Substantia nigra (tissue), 51 donors: ENCODE measurements at places on chromosomes 1 and 21.

DNA sequence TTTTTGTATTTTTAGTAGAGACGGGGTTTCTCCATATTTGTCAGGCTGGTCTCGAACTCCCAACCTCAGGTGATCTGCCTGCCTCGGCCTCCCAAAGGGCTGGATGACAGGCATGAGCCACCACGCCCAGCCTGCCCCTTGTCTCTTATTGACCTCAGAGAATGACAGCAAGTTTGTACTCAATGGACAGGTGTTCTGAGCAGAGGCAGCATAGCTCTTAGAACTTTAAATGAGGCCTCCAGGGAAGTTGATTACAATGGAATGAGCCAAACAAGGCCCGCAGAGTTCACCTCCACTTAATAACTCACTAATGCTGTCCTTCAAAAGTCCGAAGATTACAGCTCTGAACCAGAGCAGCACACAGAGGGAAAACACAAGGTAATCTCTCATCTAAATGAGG is 10.9 kb downstream of the TMPRSS2 start:
- no peak for DNase-seq

DNA sequence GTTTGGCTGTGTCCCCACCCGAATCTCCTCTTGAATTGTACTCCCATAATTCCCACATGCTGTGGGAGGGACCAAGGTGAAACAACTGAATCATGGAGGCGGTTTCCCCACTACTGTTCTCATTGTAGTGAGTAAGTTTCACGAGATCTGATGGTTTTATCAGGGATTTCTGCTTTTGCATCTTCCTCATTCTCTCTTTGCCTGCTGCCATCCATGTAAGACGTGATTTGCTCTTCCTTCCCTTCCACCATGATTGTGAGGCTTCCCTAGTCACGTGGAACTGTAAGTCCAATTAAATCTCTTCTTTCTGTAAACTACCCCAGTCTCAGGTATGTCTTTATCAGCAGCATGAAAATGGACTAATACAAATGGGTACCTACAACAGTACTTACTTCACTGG is 73.5 kb downstream of the PIK3R3 start:
- DNase-seq, result no peak

GRCh38 chr1:7011826-7012225 is 226.6 kb downstream of the CAMTA1 start:
- DNase-seq, result no peak

DNA sequence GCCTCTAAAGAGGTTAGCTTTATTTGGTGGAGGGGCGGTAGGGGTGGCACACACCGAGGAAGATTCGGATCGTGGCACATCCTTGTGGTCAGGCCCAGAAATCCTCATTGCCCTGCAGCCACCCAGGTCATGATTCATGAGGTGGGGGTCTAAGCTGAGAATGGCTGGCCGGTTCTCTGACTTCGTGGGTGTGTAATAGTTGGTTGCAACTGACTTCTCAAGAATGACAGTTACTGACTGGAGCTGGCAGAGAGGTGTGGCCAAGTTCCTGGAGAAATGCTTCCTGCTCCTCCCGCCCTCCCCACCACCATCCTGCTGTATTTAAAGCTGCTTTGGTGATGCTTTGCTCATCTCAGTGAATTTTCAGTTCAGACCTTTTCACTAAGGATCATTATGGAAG is 198.6 kb downstream of the KIF26B start:
- no peak for DNase-seq

GRCh38 chr1:177784936-177785335 is 184.9 kb downstream of the SEC16B start:
- no peak for DNase-seq

DNA sequence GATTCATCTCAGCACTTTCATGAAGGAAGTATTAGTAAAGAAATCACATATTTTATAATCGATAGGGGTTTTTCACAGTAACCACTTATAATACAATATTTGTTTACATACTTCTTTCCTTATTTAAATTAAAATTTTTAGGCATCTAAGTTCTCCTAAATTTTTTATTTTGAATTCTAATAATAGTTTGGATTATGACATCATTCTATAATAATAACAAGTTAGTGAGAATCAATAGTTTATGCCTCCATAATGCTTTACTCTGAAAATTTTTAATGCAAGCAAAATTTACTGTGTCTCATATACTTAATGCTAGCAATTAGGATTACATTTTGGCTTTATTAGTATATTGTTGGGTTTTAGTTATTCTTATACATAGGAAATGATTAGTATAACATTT is 252.2 kb downstream of the ZP4 start:
- no peak for DNase-seq

GRCh38 chr1:155504207-155504606 is 58.4 kb downstream of the ASH1L start:
- DNase-seq, result no peak

DNA sequence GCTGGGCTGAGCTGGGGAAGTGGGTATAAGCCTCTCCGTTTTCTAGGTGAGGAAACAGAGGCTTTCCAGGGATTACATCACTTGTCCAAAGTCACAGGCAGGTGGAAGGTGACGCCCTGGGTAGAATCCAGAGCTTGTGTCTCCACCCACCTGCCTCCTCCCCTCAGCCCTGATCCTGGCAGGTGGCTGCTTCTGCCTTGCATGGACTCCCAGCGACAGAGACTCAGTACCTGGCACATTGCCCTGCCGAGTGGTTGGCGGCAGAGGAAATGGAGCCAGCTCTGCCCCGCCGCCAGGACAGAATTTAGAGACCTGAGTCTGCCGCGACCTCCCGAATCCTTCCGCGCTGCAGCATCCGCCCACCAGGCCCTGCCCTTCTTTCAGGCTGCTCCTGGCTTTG is 2.1 kb downstream of the PLA2G2E start:
- DNase-seq, result no peak

- no peak for DNase-seq
These were observed 223.9 kb downstream of the DUSP10 start for GRCh38 chr1:221517961-221518360.

DNA sequence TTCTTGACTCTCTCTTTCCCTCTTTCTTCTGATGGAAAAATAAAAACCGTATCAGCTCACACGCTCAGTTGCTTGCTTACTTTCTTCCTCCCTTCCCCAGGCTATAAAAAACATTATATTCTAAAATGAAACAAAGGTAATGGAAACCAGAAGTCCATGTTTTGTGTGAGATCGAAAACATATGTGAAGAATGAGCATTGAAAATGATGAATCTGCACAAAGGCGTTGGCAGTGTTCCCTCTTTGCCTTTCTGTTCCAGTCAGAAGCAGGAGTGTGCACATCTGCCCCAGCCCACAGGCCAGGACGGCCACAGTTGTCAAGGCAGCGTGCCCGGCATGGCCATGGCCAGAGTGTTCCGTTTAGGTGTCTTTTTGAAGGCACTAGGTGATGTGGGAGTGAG is 185.3 kb upstream of the USP24 start:
- no peak for DNase-seq

- no peak for DNase-seq
These were observed 82.8 kb downstream of the GLIS1 start for GRCh38 chr1:53655931-53656746.

GRCh38 chr1:92461364-92462097 is 25.2 kb downstream of the GFI1 start:
- no peak for DNase-seq

DNA sequence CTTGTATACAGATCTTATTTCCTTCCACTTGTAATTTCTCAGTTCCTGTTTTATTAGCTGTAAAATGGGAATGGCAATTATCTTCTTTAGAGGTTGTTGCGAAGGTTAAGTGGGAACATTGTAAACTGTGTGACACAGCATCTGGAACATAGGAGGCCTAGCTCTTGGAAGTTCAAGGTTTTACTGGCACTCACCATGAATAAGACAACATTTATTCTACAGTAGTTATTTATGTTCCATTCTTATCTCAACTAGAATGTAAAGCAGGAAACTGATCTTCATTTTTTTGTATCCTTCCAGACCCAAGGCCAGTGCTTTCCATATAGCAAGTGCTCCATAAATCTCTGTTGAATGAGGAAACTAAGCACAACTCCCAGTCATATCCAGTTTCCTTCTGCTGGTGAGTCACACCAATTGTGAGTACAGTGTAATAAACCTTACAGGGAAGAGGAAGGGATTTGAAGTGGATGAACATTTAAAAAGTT is 1.4 kb downstream of the BCL10 start:
- no peak for DNase-seq

DNA sequence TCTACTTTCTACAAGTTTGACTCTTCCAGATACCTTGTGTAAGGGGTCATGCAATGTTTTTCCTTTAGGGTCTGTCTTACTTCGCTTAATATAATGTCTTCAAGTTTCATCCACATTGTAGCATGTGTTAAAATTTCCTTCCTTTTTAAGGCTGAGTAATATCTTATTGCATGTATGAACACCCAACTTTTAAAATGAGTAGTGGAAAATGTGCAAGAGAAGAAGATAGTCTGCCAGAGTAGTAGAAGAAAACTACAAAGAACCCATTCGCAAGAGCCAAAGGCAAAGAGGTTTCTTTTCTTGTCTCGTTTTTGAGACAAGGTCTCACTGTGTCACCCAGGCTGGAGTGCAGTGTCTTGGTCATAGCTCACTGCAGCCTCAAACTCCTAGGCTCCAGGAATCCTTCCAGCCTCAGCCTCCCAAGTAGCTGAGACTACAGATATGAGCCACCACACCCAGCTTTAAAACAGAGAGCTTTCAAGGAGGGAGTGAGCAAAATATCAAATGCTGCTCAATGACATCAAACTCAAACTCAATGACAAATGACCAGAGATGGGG is 9.4 kb downstream of the IL23R start:
- DNase-seq, result no peak

- DNase-seq, result no peak
These were observed 27.6 kb downstream of the TENT5C start for GRCh38 chr1:117633423-117633822.

- no peak for DNase-seq
These were observed at the start of gene SAMSN1 for GRCh38 chr21:14545906-14546480. TSS of gene SAMSN1 (minus strand) at chr21:14546315. CDS start at chr21:14546261, 54 bp downstream.

GRCh38 chr1:175129644-175129996 is 62.0 kb downstream of the TNN start:
- no peak for DNase-seq

DNA sequence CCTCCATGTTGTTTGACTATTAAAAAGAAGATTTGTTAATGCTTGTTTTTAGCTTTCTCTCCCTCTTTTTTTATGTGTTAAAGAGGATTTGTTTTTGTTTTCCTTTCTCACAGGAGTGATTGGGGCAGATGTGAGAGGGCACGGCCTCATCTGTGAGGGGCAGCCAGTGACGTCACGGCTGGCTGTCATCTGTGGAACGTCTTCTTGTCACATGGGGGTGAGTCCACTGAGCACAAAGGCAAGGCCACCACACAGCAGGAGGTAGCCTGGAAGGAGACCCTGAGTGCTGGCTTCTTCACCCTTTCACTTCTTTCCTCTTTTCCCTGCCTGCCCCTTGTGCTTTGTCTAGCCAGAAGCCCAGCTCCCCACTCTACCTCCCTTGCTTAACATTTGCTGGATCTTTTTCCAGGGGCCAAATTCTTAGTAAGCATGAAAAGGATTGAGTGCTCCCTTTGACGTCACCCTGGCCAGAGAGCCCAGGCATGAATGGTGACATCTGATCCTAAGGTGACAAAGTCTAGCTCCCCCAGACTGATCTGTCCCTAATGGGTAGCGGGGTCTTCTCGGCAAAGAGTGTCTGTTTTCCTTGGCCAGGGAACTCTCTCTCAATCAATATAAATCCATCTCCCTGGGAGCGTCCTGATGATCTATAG is 257.2 kb downstream of the FGGY start:
- no peak for DNase-seq

GRCh38 chr1:115280064-115280463 is 58.0 kb downstream of the NGF start:
- DNase-seq, result no peak

DNA sequence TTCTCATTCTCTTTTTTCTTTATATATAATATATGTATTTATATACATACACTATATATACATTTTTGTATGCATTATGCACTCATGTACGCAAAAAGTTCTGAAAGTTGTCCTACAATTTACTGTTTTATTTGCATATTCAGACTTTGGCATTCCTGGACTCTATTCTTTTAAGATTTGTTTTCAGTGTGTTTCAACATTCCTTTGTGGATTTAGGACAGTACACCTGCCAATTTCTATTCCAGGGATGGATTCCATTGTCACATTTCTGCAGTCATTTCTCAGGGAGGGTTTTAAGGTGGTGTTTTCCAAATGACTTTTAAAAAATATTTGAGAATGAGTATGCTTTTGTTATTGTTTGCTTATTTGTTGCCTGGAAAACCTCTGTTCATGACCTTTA is 76.2 kb downstream of the TPR start:
- DNase-seq, result no peak

DNA sequence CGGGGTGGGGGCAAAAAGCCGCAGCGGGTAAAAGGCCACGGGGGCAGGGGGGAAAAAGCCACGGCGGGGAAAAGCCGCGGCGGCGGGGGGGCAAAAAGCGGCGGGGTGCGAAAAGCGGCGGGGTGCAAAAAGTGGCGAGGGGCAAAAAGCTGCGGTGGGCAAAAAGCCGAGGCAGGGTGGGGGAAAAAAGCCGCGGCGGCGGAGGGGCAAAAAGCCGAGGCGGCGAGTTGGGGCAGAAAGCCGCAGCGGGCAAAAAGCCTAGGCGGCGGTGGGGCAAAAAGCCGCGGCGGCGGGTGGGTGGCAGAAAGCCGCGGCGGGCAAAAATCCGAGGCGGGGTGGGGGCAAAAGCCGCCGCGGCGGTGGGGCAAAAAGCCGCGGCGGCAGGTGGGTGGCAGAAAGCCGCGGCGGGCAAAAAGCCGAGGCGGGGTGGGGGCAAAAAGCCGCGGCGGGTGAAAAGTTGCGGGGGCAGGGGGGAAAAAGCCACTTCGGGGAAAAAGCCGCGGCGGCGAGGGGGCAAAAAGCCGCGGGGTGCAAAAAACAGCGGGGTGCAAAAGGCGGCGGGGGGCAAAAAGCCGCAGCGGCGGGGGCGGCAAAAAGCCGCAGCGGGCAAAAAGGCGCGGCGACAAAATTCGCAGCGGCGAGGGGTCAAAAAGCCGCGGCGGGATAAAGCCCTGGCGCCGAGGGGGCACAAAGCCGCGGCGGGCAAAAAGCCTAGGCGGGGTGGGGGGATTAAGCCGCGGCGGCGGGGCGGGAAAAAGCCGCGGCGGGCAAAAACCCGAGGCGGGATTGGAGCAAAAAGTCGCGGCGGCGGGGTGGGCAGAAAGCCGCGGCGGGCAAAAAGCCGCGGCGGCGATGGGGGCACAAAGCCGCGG is 3901.2 kb downstream of the SRGAP2C start:
- no peak for DNase-seq

DNA sequence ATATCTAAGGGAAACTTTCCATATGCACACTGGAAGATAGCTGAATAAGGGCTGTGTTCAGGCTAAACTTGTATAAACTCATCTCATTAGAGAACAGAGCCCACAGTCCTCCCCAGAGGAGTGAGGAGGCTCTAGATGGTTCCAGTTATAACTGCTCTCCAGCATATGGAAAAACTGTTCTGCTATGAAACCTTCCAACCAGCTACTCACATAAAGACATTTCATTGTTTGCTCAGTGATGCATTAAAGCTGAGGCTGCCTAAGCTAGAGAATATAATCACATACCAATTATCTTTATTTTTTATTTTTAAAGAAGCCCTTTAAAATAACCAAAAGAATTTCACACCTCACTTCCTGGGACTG is 13.3 kb downstream of the AHCYL1 start:
- no peak for DNase-seq

GRCh38 chr1:62384276-62385005 is 52.4 kb upstream of the USP1 start:
- DNase-seq, result no peak

GRCh38 chr1:109803901-109804331 is 40.2 kb upstream of the EPS8L3 start:
- no peak for DNase-seq
